ENCODE measurements at places on chromosomes 3 and 15. TPM values are rescaled to one million over a fixed set of nuclear protein-coding genes. Genes with fewer than 3 reads are reported as not detected.

The MED12L gene
- 0.12 TPM for total RNA-seq

The ZNF662 gene
- total RNA-seq: 6.3 TPM

The MUC20 gene
- 9.3 TPM for total RNA-seq

The MYL3 gene
- total RNA-seq: 4.2 TPM

The RNF7 gene
- 115 TPM for total RNA-seq

The LRRC49 gene
- 18.0 TPM for total RNA-seq

The SPESP1 gene
- total RNA-seq: 2.1 TPM

The GOLGA6A gene
- not detected for total RNA-seq

The FBXL2 gene
- total RNA-seq: 10.8 TPM

The SMCO1 gene
- total RNA-seq: not detected

The TMEM207 gene
- total RNA-seq: not detected

The CALML4 gene
- total RNA-seq: 3.8 TPM

The SLC12A1 gene
- total RNA-seq: not detected

The ST8SIA2 gene
- 6.3 TPM for total RNA-seq

The ERC2 gene
- 2.7 TPM for total RNA-seq

DNA sequence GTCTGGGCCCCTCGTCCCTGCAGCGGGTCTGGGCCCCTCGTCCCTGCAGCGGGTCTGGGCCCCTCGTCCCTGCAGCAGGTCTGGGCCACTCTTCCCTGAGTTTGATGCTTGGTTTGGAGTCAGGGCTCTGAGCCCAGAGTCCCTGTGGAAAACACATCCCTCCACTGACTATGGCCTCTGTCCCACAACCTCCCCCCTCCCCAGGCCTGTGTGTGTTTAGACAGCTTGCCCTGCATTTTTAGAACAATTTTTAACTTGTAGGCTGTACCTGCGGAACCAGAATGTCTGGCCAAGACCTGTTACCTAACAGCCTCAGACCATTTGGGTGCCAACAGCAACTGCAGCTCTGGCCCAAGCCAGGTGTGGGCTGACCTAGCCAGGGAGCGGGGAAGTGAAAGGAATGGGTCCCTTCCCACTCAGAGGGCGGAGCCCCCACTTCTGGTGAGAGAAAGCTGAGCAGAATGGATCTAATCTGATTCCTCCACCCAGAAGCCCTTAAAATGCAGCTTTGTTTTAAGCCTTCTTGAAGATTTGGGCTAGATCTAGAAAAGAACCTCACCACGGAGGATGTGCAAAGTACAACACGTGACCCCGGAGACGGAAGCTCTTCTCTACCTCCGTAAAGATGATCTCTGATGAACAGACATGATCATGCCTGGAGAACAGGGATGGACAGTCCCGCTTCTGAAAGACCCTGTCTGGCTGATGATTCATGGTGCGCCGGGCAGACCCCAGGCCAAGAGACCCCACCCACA lies 60.5 kb upstream of the TFRC start:
- no peak for DNase-seq

DNA sequence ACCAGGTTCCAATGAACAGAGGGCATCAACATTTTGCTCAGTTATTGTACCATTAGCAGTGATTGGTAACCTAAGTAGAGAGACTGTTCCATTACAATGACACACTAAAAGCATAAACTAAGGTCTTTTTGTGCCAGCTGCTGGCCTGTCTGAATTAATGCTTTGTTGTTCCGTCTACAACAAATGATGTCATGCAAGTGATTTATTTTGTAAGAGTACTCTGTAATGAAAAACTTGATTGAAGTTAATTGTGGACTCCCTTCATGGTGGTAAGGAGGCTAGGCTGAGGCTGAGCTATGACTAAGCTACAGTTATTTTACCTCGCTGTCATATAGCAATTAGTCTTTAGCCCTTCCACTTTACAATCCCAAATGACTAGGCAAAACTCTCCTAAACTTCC lies 23.2 kb downstream of the RCN2 start:
- DNase-seq: no peak

GRCh38 chr3:127084401-127084990 lies 101.6 kb downstream of the PLXNA1 start:
- DNase-seq: no peak

DNA sequence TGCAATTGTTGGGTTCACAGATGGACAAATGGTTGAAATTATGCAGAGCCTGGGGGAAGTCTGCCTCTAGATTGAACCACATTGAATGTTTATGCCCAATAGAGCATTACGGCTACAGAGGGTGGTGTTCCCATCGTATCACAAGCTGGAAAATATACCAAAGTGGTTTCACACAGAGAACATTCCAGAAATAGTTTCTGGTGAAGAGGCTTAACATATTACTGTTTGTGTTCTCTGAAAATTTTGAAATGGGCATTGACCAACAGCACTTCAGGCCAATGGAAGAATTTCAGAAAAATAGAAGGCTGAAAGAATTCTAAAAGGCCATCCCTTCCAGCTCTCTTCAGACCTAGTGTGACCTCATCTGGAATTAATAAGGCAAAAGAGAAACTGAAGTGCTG lies 203.9 kb downstream of the NEK10 start:
- DNase-seq: peak; percentile 61

- DNase-seq: no peak
Measured at GRCh38 chr3:66577426-66578203, 76.8 kb upstream of the LRIG1 start.

DNA sequence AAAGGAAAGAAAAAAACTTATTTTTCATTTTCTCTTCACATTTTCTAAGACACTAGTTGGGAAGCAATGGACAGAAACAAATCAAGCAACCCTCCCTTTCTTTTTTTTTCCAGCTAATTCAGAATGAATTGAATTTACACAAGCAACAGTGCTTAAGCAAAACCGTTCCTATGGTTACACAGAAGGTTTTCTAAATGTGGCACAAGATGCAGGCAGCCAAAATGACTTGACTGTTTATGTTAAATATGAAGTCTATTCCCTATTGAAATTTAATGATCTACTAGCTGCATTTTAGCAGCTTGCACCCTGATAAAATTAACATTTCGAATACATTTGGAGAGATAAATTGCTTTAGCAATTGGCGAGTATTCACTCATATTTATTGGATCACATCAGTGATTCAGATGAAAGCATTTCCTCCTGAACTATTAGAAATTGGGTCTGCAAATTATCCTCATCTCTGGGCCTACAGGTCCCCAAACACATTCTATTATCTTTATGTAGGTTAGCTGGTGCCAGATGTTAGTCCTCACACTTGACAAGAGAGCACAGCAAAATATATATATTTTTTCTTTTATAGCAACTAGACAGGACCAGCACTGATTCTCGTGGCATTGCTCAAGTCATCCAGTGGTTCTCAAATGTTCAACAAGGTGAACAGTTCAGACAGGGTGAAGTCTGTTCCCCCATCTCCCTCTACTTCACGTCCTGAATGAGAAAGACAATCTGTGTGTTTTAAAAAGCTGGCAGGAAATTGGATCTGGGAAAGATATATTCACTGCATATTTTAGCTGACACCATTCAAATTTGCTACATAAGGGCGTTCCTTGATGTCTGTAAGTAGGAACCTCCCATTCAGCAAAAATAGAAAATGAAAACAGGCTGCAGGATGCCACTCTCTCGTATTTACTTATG lies 463.6 kb upstream of the KCNMB2 start:
- DNase-seq: no peak

GRCh38 chr3:4351872-4352271 lies 48.7 kb downstream of the SETMAR start:
- DNase-seq: no peak

GRCh38 chr15:56247266-56247665 lies 3.6 kb upstream of the RFX7 start:
- no peak for DNase-seq

DNA sequence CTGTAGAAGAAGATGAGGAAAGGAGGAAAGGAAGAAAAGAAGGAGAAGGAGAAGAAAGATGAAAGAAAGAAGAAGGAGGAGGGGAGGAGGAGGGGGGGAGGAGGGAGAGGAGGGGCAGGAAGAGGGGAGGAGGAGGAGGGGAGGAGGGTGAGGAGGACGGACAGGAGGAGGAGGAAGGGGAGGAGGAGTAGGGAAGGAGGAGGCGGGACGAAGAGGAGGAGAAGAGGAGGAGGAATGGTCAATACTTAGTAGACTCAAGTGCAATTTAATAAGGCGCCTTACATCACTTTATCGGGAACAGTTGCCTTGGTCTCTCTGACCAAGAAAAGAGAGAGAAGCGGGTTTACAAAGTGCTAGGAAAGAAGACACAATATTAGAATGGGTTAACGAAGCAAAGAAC lies 23.7 kb upstream of the NR2E3 start:
- no peak for DNase-seq

DNA sequence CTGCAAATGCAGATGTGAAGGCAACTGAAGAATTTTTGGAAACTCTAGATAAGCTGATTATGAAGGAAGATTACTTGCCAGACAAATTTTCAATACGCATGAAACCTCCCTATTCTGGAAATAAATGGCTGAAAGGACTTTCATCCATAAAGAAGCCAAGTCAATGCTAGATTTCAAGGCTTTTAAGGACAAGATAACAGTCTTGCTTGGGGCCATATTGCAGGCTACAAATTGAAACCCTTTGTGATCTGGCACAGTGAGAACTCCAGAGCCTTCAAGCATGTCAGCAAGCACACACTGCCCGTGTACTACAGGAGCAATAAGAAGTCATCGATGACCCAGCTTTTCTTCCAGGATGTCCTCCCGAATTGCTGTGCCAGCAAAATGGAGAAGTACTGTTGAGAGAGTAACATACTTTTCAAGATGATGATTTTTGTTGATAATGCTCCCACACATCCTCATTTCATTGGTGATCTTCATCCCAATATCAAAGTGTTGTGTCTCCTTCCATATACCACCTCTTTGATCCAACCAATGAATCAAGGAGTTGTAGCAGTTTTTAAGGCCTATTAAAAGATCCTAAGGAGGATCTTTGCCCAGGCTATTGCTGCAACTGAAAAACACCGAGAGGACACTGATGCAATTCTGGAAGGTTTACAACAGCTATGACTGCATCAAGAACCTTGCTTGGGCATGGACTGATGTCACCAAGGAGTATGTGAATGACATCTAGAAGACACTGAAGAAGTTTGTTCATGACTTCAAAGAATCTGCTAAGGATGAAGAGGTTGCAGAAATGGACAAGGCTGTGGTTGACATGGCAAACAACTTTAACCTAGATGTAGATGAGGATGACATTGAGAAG lies 20.3 kb downstream of the CALML4 start:
- DNase-seq: no peak

- no peak for DNase-seq
Measured at GRCh38 chr3:183539811-183540210, 15.7 kb downstream of the KLHL6 start.

- no peak for DNase-seq
Measured at GRCh38 chr3:106030627-106030963, 161.8 kb upstream of the CBLB start.

GRCh38 chr3:192514754-192515663 lies 212.3 kb downstream of the FGF12 start:
- DNase-seq: no peak

DNA sequence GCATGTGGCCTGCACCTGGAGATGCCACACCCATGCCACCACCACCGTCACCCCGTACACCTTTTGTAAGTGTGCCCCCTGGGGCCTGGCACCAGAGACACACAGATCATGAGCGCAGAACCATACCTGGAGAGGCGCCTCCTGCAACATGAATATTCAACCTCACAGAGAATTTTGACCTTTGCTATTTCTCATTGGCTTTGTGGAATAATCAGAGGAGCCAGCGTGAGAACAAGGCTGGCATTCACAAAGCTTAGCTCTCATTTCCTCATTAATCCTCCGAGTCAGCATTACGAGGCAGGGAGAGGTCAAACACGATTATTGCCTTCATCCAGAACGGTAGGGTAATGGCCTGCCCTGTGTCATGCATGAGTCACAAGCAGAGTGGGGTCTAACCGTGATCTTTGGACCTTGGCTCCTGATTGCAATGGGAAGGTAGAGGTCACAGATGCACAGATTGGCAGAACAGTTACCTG lies 73.0 kb upstream of the POMGNT2 start:
- peak; percentile 95 for DNase-seq

GRCh38 chr3:114496874-114497273 lies 203.0 kb downstream of the TIGIT start:
- DNase-seq: peak; percentile 22

- no peak for DNase-seq
Measured at GRCh38 chr3:126064627-126065258, 19.2 kb downstream of the SLC41A3 start.

GRCh38 chr3:128395500-128396162 lies 71.1 kb downstream of the DNAJB8 start:
- no peak for DNase-seq

GRCh38 chr3:183731611-183732010 lies 34.0 kb downstream of the YEATS2 start:
- DNase-seq: no peak

DNA sequence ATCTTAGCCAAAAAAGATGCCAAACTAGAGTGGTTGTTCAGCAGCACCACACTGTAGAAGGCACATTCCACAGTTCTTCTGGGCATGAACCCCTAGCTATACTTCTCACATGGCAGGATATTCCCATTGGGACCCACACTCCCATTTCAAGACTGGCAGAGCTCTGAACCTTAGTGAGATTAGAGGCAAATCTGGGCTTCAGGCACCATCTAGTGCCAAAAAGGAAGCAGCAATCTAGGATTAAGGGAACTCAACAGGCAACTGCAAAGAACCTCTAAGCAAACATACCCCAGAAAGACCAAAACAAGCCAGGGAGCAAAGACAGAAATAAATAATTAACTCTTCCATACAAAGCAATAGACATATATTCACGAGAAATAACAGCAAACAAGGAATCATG lies 66.2 kb downstream of the TAFA4 start:
- no peak for DNase-seq

DNA sequence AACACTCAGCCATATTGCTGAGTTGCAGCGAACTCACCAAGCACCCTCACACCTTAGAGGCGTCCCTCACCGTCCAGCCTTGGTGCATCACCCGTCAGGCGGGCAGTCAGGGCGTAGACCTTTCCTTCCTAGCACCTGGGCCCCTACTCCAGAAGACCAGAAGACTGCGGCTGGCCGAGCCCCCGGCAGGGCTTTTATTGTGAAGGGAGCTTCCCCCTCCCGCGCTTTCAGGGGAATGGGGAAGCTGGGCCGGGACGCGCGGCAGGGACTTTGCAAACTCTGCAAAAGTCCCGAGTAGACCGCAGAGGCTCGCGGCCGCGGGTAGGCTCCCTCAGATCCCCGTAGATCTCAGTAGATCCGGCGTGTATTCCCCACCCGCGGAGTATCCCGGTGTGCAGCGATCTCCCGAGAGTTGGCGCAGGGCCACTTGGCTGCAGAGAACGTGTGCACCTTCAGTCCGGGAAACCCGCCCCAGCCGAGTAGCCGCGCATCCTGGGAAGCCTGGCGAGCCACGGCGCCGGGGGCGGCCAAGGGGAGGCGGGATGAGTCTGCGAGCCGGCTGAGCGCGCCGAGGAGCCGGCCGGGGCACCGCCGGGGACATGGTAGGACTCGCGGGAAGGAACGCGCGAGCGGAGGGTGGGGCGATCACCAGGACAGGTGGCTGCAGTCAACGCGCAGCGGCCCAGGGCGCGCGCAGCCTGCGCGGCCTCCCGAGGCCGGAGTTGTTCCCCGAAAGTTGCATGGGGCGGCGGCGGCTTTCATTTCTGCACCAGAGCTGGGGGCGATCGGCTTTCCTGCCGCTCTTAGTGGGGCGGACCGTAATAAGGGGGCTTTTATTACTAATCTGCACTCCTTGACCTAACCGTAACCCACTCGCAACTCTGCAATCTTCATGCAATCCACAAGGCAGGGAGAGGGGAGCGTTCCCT lies at the start of gene GASK1A:
TSS of gene GASK1A (plus strand) at position 268 of the 929 bp plus-strand sequence. CDS start at position 600, 332 bp downstream.
- no peak for DNase-seq
